Stimulated activated CD4-positive, alpha-beta T cell treated with anti-CD3 and anti-CD28 coated beads, Interleukin-12 subunit alpha, Interleukin-12 subunit beta, amount 100 ng/mL, for 24 hours (primary cell): ENCODE measurements at places on chromosomes 3 and 15.
A peak's percentile ranks its signal among the peaks of the same experiment; 100 is the strongest.

DNA sequence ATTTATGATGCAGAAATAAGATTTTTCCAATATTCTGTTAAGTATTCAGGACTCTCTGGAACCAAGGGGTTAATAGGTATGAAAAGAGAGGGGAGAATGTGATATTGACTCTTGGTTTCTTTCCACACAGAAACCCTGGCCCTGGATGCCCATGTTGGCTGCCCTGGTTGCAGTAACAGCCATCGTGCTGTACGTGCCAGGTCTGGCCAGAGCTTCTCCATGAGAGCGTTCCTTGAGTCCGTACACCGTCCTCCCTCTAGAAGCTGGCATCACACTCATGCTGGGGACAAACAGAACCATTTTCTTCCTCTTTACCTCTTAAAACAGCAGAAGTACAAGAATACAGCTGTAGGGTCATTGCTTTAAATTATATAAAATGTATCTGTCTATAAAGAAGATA is 81.1 kb upstream of the FLNB start:
- no peak for DNase-seq

- no peak for DNase-seq
Measured at GRCh38 chr3:178602856-178603255, 66.6 kb downstream of the KCNMB2 start.

GRCh38 chr3:123559040-123559861 is 25.6 kb downstream of the HACD2 start:
- DNase-seq, result no peak

- no peak for DNase-seq
Measured at GRCh38 chr3:74263031-74263430, 351.4 kb downstream of the CNTN3 start.

DNA sequence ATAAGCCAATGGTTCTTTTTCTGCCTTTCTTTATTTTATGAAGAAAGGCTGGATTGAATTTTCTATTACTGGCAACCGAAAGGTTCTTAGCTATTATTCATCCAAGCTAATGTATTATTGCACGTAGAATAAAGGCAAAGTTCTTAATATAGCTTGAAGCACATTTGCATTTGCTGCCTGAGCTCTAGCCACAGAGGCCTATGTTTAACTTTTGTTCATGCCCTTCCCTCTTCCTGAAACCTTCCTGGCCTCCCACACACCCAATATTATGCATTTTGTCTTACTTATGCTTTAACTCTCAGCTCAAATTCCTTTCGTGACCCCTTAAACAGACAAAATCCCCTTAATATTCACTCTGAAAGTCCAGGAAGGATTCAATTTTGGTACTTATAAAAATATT is 71.0 kb upstream of the ZNF280D start:
- no peak for DNase-seq

- no peak for DNase-seq
Measured at GRCh38 chr3:27581852-27582251, 97.7 kb upstream of the SLC4A7 start.

DNA sequence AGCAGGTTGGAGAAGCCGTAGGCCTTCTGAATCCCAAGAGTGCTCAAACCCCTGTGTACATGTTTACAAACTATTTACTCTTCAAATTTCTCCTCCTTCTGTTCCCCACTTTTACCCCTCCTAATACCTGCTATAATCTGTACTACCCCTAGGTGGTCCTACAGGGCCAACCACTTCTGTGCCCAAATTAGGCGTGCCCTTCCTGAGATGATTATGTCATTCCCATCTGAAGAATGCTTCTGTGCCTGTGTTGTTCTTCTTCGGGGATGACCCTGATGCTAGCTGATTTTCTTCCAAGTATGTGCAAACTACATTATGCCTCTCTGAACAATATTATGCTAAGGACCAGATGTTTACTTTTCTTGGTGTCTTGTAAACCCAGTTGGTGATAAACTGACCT is 20.5 kb downstream of the RBP2 start:
- no peak for DNase-seq

GRCh38 chr15:92617549-92618520 is 37.7 kb downstream of the FAM174B start:
- DNase-seq, result no peak

DNA sequence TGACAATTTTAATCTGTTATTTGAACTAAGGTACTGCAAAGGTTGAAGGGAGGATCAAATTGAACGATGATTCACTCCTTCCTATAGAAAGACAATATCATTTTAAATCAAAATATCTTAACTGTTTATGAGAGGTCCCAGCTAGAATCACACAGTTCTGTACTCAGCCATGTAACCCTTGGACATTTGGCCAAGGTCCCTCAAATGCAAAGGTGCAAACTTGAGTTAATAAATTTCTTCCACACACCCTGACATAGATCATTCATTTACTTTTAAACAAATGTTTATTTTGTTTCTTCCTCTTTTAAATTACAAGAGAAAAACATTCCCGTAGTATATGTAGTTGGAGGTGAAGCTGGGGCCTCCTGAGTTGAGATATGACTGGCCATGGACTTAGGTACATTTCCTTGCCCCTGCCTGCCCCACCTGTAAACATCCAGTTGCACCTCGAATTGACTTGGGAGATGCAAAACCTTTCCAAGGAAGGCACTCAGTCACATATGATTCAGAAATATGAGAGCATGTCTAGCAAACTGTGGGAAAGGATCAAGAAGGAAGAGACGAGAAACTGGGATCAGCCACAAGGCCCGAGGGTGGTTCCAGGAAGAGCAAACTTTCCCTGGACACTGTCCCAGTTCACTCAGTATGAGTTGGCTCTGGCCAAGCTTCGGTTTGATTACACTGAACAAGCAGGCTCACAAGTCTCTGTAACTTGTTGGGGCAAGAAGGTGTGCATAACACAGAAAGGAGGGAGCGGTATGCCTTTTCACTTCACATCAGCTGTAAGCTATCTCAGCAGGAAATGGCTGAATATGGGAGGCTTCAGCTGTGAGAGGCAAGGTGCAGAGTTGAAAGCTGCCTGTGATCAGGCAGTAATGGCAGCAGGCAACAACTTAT is 6.7 kb downstream of the TNFSF10 start:
- DNase-seq, result no peak

DNA sequence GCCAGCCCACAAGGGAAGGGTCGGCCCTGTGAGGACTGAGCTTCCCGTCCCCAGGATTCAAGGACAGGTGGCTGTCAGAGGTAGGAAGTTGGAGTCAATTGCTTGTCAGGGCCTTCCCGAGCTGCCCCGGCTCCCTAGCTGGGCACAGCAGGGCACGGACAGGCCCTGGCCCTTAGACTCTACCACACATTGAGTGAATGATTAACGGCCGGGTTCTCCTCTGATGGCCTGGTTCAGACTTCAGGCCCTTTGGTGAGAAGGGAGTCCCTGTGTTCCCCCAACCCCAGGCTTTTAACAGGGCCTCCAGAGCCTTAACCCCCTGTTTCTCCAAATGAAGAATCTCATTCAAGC is 16.4 kb upstream of the FGD5 start:
- no peak for DNase-seq

DNA sequence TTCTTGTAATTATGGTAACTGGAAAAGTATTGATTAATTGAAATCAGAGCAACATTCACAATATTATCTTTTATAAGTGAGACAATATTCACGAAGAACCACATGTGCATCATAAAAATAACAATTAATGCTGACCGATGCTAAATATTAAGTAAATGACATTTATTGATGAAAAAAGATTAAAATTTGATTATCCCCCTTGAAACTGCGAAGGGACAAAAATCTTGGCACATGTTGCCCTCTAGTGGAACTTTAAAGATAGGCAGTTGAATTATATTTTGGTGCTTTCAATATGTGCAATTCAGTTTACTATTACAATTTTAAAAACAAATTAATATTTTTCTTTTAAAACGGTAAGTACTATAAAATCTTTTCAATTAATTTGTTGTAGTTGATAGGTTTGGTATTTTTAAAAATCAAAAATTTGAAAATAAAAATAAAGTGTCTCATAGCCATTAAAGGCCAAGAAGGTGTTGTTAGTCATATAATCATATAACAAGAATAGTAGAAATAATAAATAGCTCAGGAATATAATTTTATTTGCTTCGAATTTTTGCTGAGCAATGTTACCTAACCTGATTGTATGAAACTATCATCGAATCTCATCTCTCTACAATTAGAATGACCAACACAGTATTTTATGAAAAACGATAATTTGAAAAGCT is 270.2 kb downstream of the ROBO1 start:
- no peak for DNase-seq

- no peak for DNase-seq
Measured at GRCh38 chr3:8482960-8483665, 18.5 kb upstream of the LMCD1 start.

- DNase-seq, result no peak
Measured at GRCh38 chr15:101048581-101049030, 129.4 kb downstream of the LRRK1 start.

DNA sequence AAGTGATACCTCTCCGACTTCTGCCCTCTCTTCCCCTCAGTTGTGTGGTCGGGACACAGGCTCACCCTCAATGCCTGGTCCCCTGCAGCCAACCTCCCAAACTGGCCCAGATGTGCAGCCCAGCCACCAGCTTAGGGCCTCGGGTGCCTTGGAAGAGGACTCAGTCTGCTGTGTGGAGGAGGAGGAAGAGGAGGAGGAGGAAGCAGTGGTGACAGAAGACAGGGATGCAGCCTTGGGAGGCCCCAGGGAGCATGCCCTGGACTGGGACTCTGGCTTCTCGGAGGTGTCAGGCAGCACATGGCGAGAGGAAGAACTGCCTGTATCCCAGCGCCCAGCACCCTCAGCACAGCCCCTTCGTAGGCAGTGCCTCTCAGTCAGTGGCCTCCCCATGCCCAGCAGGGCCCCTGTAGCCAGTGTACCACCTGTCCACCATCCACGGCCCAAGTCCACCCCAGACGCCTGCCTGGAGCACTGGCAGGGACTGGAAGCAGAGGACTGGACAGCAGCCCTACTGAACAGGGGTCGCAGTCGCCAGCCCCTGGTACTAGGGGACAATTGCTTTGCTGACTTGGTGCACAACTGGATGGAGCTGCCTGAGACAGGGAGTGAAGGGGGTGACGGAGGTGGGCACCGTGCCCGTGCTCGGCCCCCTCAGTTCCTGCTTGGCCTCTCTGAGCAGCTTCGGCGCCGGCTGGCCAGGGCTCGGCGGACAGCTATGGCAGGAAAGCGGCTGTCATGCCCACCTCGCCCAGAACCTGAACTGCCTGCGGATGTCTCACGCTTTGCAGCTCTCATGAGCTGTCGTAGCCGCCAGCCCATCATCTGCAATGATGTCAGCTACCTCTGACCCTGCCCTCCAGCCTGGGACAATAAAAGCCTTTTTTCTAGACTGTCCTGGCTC is 1.3 kb downstream of the INKA1 start:
- DNase-seq, result no peak

GRCh38 chr3:5437783-5438323 is 250.3 kb downstream of the EDEM1 start:
- DNase-seq, result no peak

GRCh38 chr15:59177317-59177660 is 29.4 kb upstream of the LDHAL6B start:
- DNase-seq, result no peak

DNA sequence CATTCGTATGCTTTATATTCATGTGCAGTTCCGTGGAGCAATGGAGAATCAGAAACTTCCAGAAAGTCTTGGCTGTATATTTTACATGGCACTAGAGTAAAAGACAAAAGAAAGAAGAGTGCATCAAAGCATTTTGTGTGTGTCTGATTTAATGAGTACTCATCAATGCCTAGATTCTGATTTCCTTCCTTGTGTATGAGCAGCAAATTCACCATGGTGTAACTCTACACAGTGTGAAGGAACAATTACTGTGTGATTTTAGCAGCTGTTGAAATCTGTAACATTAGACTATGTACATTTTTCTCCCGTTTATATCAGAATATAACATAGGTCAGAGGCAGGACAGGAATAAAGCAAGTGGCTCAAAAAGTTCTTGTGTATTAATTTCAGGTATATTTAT is 102.0 kb upstream of the TSC22D2 start:
- DNase-seq, result no peak

GRCh38 chr15:70507772-70508371 is 255.5 kb downstream of the UACA start:
- DNase-seq, result no peak

GRCh38 chr3:114709102-114709501 is 415.3 kb downstream of the TIGIT start:
- DNase-seq, result no peak

- no peak for DNase-seq
Measured at GRCh38 chr15:65982627-65983322, 113.5 kb downstream of the RAB11A start.

DNA sequence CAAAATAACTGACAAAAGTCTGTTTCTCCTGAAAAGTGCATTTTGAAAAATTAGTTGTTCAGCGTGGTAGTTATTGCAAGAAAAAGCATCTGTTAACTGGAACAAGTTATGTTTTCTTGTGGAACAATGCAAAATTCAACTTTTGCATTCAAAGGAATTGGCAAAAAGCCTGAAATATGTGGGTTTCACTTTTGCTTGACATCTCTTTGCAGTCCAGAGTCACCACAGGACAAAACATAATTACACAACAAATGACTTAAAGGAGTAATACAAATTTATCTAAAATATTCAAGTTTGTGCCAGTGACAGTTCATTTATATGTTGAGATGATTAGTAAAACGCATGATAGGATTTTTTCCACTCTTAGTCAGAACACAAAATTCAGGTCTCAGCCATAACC is 96.3 kb upstream of the P2RY1 start:
- DNase-seq, result no peak

DNA sequence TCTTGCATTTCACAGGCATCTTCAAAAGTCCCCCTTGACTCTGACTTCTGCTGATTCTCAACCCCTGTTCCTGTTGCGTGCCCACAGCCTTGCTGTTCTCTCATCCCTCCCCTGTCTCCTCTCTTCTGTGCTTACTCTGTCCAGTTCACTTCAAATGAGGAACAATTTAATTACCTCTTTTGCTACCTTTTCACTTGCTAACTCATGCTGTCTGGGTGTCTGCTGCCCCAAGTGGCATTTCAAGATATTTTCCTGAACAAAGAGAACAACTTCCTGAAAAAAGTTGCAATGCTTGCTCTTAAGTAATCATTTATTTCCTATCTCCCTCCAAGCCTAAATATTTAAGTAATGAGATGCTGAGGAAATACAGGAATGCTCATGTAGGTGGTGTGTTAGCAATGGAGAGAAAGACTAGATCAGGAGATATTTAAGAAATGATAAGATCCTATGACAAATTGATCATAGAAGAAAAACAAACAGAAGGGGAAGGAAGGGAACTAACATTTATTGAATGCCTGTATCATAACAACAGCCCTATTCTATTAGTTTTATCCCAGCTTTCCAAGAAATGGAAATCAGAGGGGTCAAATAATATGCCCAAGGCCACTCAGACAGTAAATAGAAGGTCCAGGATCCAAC is 42.2 kb downstream of the SV2B start:
- no peak for DNase-seq

GRCh38 chr3:156816794-156817645 is 9.1 kb upstream of the LEKR1 start:
- DNase-seq, result peak; percentile 85

DNA sequence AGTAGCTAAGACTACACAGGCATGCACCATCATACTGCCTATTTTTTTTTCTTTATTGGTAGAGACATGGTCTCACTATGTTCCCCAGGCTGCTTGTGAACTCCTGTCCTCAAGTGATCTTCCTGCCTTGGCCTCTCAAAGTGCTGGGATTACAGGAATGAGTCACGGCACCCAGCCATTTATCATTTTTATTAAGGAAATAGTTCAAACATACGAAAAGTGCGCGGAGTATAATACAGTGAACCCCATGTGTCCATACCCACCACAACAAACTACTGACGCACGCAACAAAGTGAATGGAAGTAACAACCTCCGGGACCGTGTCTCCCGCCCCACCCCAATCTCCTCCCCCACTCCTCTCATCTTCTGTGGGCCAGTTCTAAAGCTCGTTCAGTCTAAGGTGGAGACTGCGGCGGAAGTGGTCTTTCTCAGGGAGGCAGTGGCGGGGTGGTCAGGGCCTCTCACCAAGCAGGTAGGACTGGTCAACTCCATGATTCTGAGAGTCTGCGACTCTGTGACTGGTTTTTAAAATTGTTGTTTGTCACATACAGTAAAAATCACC is 42.1 kb downstream of the DNAJB8 start:
- no peak for DNase-seq
